ENCODE measurements at places on chromosomes 2 and 18. TPM values are rescaled to one million over a fixed set of nuclear protein-coding genes. Genes with fewer than 3 reads are reported as not detected.
A peak's percentile ranks its signal among the peaks of the same experiment; 100 is the strongest.

DNA sequence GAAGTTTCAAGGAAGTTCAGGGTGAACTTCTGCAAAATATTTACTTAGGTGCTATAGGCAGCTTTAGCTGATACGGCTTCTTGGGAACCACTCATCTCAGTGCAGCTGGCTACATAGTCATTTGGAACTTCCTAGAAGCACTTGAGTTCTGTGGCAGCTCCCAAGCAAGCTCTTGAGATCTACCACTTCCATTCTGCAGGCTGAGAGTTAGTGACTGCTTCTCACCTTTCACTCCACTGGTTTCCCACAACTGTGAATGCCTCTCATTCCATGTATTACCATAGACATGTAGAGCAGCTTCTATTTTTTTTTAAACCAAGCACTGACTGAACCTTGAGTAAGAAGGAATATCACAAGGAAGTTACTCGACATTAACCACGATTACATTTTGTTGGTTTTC is 994.1 kb upstream of the ACVR2A start:
- no peak for DNase-seq

- DNase-seq, result peak; percentile 87
Measured at GRCh38 chr2:43343573-43344304, 117.3 kb upstream of the ZFP36L2 start.

- no peak for DNase-seq
Measured at GRCh38 chr18:32091325-32091723, 350 bp upstream of the RNF138 start.

DNA sequence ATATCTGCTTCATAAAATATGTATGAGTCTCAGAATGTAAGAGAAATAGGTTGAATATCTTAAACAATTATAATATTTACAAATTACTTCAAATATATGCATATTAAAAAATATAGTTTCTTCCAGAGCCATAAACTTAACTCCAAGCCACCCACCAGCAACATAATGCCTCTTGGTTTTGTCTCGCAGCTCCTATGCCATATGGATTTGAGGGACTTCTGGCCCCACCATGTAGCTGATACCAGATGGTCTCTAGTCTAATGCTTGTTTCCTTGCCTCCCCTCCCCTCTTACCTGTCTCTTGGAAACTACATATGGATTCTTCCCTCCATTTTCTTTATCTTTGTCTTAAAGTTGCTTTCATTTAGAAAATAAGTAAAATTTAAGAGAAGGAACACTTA is 114.3 kb downstream of the GCA start:
- DNase-seq, result no peak

DNA sequence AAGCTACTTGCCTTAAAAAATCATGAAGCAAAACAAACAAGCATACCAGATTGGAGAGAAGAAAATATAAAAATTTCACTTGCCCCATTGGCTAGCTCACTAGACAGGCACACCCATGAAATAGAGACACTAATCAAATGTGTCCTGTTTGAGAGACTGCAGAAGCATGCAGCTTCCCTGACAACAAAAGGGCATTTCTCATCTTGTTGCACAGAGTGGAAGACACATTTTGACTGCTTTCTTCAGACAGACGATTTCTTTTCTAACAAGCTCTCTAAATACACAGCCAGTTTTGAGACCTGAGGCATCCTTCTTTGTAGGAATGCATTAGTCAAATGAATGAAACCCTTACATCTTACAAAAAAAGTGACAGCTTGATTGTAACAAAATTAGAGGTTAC is 1558.6 kb upstream of the NXPH2 start:
- no peak for DNase-seq

GRCh38 chr2:23375448-23375847 is 9.5 kb upstream of the KLHL29 start:
- no peak for DNase-seq

DNA sequence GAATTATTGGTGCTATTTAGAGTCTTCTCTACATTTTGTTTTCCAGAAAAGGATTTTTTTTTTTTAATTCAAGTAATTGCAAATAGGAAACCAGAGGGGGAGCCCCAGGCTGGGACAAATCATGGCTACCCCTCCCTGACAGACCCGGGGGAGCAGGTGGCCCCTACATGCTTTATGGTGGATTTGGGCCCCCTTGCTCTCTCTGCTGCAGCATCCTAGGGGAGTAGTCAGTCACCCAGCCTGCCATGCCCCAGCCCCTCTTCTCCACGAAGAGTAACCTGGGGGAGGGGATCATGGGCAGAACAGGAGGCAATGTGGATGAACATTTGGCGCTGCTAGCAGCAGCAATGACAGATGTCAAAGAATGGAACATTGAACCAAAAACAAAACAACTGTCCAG is 4.6 kb downstream of the C2orf81 start:
- DNase-seq, result no peak

DNA sequence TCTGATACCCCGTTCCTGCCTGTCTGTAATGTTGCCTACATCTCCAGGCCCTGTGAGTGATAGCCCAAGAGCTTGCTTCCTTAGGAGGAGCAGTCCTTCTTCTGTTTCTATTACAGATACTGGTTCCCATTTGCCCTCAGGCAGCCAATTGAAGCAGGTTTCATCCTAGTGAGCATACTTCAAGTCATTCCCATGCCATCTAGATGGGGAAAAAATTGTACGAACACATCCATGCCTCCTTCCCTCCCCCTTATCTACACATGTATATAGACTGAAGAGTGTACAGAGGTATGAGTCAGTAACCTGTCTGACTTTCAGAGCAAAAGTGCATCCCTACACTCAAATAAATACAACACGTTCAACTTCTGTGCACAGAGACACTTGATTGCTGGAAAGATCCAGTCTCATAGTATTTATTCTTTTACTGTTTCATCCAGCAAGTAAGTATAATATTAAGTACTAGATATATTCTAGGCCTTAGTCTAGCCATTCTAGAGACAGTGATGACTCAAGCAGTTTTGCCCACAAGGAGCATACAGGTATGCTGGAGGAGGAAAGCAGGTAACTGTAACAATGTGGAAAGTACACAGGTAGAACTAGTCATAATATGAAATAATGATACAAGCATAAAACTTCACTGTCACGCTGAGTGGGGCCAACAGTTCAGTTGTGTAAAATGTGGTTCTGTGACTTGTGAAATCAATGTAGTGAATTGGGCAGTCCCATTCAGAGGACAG is 153.4 kb downstream of the MGAT5 start:
- no peak for DNase-seq

HRH4 gene
- polyA plus RNA-seq, result 0.06 TPM

FEV gene
- not detected for polyA plus RNA-seq

C2orf92 gene
- 3.8 TPM for polyA plus RNA-seq

OTOS gene
- polyA plus RNA-seq, result not detected

TMEM200C gene
- polyA plus RNA-seq, result 0.15 TPM

DES gene
- polyA plus RNA-seq, result 642 TPM
